A549 treated with Hydrocortisone at 1 μM for 4 hours (cell line): ENCODE measurements at places on chromosomes 12 and 14. TPM values are rescaled to one million over a fixed set of nuclear protein-coding genes. Genes with fewer than 3 reads are reported as not detected.

Gene SCNN1A
- 22.8 to 25.8 TPM (median 24.3 TPM) in 5 replicates for total RNA-seq

Gene GUCY2C
- 0.02 to 0.05 TPM (median 0.03 TPM) in 3 of 5 replicates, not detected in the others for total RNA-seq

Gene SOAT2
- total RNA-seq, result 0.10 to 0.37 TPM (median 0.26 TPM) in 5 replicates

Gene TTC6
- total RNA-seq, result 0.29 to 0.56 TPM (median 0.36 TPM) in 5 replicates

Gene SIRT4
- total RNA-seq, result 0.67 to 1.1 TPM (median 0.90 TPM) in 5 replicates

Gene LRIG3
- total RNA-seq, result 3.3 to 5.8 TPM (median 4.3 TPM) in 5 replicates

Gene ACRBP
- total RNA-seq, result 0.18 to 0.56 TPM (median 0.33 TPM) in 3 of 5 replicates, not detected in the others

Gene TNS2
- 45.0 to 60.3 TPM (median 57.6 TPM) in 5 replicates for total RNA-seq

Gene USP44
- total RNA-seq, result 0.13 to 0.25 TPM (median 0.14 TPM) in 5 replicates

Gene AQP2
- total RNA-seq, result not detected in 5 replicates

Gene RIPK3
- total RNA-seq, result not detected in 5 replicates

Gene TAPBPL
- 3.3 to 4.0 TPM (median 3.6 TPM) in 5 replicates for total RNA-seq

Gene PLEKHD1
- 0.02 to 0.07 TPM (median 0.03 TPM) in 5 replicates for total RNA-seq

Gene GNG2
- 2.3 to 3.1 TPM (median 2.6 TPM) in 5 replicates for total RNA-seq

Gene NT5DC3
- 21.5 to 32.3 TPM (median 22.5 TPM) in 5 replicates for total RNA-seq

Gene SPTSSA
- 26.9 to 42.1 TPM (median 31.2 TPM) in 5 replicates for total RNA-seq

Gene IFNG-AS1
- not detected in 5 replicates for total RNA-seq

Gene C12orf50
- 0.07 to 0.10 TPM in 2 of 5 replicates, not detected in the others for total RNA-seq

Gene RD3L
- not detected in 5 replicates for total RNA-seq

Gene IFNG
- total RNA-seq, result not detected in 5 replicates

Gene GPR132
- total RNA-seq, result 0.49 to 0.64 TPM (median 0.51 TPM) in 5 replicates

Gene SIX6
- total RNA-seq, result not detected in 5 replicates

Gene CCDC198
- total RNA-seq, result 1.5 to 2.3 TPM (median 2.0 TPM) in 5 replicates

Gene ZNF605
- total RNA-seq, result 2.1 to 4.1 TPM (median 3.1 TPM) in 5 replicates

Gene PTPRQ
- total RNA-seq, result 0.02 to 0.08 TPM (median 0.03 TPM) in 5 replicates

Gene ERH
- total RNA-seq, result 303 to 347 TPM (median 338 TPM) in 5 replicates

Gene PAH
- total RNA-seq, result 0.12 to 0.14 TPM in 2 of 5 replicates, not detected in the others

Gene PLXNC1
- 0.06 to 0.43 TPM (median 0.15 TPM) in 5 replicates for total RNA-seq

Gene PZP
- not detected in 5 replicates for total RNA-seq

Gene VEZT
- 50.5 to 82.4 TPM (median 58.6 TPM) in 5 replicates for total RNA-seq

Gene PRKCH
- total RNA-seq, result 4.6 to 6.6 TPM (median 5.5 TPM) in 5 replicates

Gene DHRS2
- total RNA-seq, result 5.5 to 7.8 TPM (median 6.3 TPM) in 5 replicates

Gene KRT72
- 0.07 TPM in 1 of 5 replicates, not detected in the others for total RNA-seq

Gene TOMM20L
- 0.20 TPM in 1 of 5 replicates, not detected in the others for total RNA-seq
